ENCODE measurements at places on chromosomes 12 and 14. TPM values are rescaled to one million over a fixed set of nuclear protein-coding genes. Genes with fewer than 3 reads are reported as not detected.

The B3GNT4 gene
- total RNA-seq = not detected

The LRRIQ1 gene
- total RNA-seq = not detected

The NFE2 gene
- not detected for total RNA-seq

The ENDOU gene
- not detected for total RNA-seq

DNA sequence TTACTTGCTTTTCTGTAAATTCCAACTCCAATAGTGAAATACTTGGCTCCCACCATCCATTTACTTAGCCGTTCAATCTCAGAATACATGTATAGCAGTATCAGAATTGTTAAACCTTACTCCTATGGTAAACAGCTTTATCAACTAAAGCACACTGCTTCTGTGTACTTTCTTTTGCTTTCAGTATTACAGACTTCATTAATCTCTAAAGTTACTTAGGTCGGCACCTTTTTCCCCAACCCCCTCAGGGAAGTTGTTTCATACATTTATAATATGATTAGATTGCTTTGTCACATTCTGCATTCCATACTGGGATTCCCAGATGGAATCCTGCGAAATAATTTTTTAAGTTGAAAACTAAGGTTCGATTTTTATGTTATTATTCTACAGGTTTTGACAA, 12.5 kb downstream of the AVPR1A start:
- no peak for DNase-seq

GRCh38 chr14:20690848-20691640, 2.5 kb downstream of the ANG start:
- DNase-seq = no peak

- no peak for DNase-seq
Observed at GRCh38 chr14:58663494-58664111, 25.8 kb downstream of the DACT1 start.

DNA sequence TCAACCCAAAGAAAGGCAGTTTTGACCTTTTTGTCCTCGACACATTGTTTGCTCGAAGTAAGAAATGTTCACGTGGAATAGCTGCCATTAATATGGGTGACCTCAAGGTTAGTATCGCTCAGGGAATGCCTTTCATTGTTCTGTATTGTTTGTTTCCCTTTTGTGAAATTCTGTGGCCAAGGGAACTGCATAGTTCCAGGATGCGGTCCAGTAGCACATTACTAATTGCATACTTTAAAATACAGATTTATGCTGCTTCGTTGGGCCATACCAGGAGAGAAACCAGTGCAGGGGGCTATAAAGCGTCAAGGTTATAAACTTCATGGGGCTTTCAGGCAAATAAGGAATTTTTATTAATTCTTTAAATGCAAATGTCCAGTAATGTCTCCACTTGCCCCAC, 73.3 kb upstream of the USP44 start:
- no peak for DNase-seq

- DNase-seq = no peak
Observed at GRCh38 chr14:29216268-29217232, 450.0 kb downstream of the FOXG1 start.

GRCh38 chr14:52917735-52918134, 33.1 kb downstream of the FERMT2 start:
- no peak for DNase-seq

DNA sequence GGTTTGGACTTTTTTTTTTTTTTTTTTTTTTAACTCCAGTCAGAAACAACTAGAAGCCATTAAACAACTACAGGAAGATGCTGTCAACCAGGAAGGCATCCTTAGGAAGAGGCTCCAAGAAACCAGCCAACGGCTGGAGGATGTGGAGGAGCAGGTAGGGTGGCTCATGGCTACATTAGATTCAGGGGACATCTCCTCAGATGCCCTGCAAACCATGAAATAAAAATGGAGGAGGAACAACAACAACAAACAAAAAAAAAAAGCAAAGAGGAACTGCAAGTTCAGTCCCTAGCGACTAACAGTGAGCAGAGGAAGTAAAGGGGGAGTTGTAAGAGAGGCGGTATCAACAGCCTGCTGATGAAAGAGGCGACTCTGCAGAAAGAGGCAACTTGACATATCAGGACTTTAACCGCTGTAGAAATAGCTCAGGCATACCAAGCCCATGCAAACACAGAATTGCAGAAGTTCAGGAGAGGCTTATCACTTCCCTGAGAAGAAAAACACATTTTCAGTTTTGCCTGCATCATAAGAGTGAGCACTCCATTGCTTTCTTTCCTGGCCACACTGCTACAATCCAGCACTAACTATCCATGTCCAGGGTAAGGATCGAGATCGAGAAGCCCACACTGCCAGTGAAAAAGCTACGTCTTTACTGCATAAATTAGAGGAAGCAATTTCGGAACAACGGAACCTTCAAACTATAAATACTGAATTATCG, 103.5 kb upstream of the BCAT1 start:
- DNase-seq = peak; percentile 49

DNA sequence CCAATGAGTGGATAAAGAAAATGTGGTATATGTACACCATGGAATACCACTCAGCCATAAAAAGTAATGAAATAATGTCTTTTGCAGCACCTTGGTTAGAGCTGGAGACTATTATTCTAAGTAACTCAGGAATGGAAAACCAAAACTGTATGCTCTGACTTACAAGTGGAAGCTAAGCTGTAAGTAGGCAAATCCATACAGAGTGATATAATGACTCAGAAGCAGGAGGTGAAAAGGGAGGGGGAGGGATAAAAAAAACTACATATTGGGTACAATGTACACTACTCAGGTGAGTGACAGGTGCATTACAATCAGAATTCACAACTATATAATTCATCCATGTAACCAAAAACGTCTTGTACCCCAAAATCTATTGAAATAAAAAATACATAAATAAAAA, 15.1 kb upstream of the CLEC1A start:
- DNase-seq = no peak

GRCh38 chr14:43778937-43779639, 728.0 kb downstream of the FSCB start:
- no peak for DNase-seq

- DNase-seq = no peak
Observed at GRCh38 chr12:113231235-113232088, 10.2 kb downstream of the TPCN1 start.

DNA sequence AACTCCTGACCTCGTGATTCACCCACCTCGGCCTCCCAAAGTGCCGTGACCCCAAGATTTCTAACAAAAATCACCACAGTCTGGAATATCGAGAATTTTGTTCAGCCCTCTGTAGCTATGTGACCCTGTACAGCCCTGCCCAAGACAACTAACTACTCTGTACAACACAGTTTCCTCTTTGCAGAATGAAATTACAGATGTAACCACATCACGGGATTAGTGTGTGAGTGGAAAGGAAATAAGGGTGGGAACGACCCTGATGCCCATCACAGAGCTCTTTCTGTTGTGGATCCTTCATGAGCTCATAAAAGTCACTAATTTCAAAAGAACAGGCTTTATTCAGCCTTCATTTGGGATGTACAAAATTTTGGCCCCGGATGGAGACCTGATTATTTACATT, 50.5 kb upstream of the KRR1 start:
- no peak for DNase-seq

- DNase-seq = no peak
Observed at GRCh38 chr14:97336816-97337215, 539.6 kb downstream of the VRK1 start.

DNA sequence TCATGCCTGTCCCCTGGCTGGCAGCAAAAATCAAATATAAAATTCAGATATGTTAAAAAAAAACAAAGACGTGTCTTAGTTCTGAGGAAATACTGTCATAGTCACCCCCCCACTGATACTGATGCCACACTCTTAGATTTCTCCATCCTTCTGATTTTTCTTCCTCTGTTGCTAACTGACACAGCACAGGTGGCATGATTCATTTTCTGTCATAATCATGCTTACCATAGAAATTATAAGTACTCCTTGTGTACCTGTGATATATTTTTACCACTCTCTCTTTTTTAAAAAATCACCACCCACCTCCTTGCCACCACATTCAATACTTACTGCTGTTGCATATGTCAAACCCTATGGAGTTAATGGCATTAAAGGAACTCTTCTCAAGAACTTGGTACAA, 209.2 kb downstream of the PPM1H start:
- DNase-seq = no peak

All from CD8-positive, alpha-beta T cell (primary cell).